ENCODE measurements at places on chromosomes 2 and 18.

GRCh38 chr2:50345701-50346591 is 686.0 kb downstream of the NRXN1 start:
- no peak for DNase-seq

GRCh38 chr2:224894356-224894755 is 147.9 kb downstream of the DOCK10 start:
- DNase-seq: no peak

GRCh38 chr2:101356521-101356920 is 30.8 kb downstream of the CREG2 start:
- no peak for DNase-seq

DNA sequence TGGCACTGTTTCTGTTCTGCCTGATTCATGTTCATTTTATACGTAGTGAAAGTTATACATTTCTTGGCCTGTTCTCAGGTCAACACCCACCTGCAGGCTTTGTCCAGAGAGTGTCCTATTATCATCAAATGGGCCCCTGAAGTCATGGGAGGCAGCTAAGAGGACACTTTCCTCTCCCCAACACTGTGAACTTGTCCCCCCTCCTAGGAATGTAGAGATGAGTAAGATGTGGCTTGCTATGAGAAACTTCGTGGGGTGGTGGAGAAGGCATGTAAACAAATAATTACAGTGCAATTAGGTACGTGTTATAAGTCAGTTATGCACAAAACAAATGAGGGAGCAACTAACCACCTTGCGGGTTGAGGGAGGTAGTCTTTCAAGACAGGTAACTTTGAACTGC is 57.9 kb downstream of the COL4A3 start:
- DNase-seq: no peak

All from omental fat pad (tissue), 4 donors.